ENCODE measurements at places on chromosomes 13 and 19. TPM values are rescaled to one million over a fixed set of nuclear protein-coding genes. Genes with fewer than 3 reads are reported as not detected.

Gene CEACAM7
- total RNA-seq, result not detected

Gene MAB21L1
- total RNA-seq, result 1.4 TPM

Gene CD209
- total RNA-seq, result not detected

Gene CYP2F1
- not detected for total RNA-seq

Gene FAM124A
- total RNA-seq, result 1.4 TPM

Gene ZNF823
- 1.5 TPM for total RNA-seq

Gene SOHLH2
- total RNA-seq, result 0.73 TPM

Gene CYP2A6
- total RNA-seq, result not detected

Gene UNC13A
- under 0.01 TPM for total RNA-seq

Gene RASAL3
- not detected for total RNA-seq

Gene URAD
- total RNA-seq, result not detected

Gene TTYH1
- total RNA-seq, result not detected

Gene MATK
- 0.98 TPM for total RNA-seq

Gene SPRY2
- total RNA-seq, result 43.8 TPM

Gene ATP4B
- not detected for total RNA-seq

Gene BEST2
- total RNA-seq, result not detected

Gene RNF113B
- total RNA-seq, result not detected

Gene ZNF625
- 5.9 TPM for total RNA-seq

Gene CEACAM20
- not detected for total RNA-seq

Gene LRRC8E
- 6.2 TPM for total RNA-seq

Gene ZNF429
- total RNA-seq, result 6.6 TPM

Gene FFAR3
- total RNA-seq, result not detected

Gene PEG3
- total RNA-seq, result 1.8 TPM

Gene ZIC2
- total RNA-seq, result not detected

Gene SNRPD2
- total RNA-seq, result 333 TPM

Gene TMEM255B
- total RNA-seq, result 2.0 TPM

Gene SYNE4
- total RNA-seq, result not detected

Gene ZNF761
- total RNA-seq, result 9.8 TPM

Gene MRPL34
- 30.9 TPM for total RNA-seq

Gene PGLYRP1
- total RNA-seq, result not detected

Gene CRX
- not detected for total RNA-seq

Gene ZNF681
- total RNA-seq, result 1.1 TPM

Gene CRLF1
- 8.4 TPM for total RNA-seq

Gene ZNF497
- total RNA-seq, result 0.73 TPM

Gene RNF17
- not detected for total RNA-seq

Gene MEIOSIN
- total RNA-seq, result not detected

Gene FXYD7
- total RNA-seq, result not detected

Gene TUBA3C
- not detected for total RNA-seq
